ENCODE measurements at places on chromosomes 4 and X.
A peak's percentile ranks its signal among the peaks of the same experiment; 100 is the strongest.

DNA sequence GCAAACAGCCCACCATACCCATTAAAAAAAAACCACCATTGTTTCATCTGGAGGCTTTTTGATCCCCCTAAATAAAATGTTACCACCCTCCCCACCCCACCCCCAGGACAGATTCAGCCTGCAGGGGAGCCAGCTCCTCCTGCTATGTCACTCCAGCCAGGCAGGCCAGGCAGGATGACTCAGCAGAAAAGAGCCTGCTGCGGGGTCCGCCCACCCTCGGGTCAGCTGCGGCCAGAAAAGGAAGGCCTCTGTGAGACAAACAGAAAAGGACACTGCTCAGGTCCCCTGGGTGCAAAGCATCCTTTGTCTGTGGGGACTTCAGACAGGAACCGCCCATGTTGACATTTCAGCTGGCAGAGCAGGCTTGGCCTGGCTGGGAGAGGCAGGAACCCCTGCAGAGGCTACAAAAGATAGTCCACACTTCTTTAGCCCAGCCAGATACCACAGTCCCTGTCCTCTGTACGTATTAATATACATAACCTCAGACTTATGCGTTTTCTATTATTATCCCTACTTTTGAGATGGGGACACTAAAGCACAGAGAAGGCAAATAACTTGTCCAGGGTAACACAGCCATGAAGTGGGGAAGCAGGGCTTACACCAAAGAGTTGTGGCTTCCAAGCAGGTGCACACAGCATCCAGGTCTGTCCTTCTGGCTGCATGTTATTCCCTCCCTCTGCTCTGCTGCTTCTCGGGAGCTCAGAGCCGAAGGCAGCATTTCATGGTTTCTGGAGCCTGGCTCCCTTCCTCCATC, 147.7 kb downstream of the CPEB2 start:
- peak; percentile 30 for DNase-seq

DNA sequence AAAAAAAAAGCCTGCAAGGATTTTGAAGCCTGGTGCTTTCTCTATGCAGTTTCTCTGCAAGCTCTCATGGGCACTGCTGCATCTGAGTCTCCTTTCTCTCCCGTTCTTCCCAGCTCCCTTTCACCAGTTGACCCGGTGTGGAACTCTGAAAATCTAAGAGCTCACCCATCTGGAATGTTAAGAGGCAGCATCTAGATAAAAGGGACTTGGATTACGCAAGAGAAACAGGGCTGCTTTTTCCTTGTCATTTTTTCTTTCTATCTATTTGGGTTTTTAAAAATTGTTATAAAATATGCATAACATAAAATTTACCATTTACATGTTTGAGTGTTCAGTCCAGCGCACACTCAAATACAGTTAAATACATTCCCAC, 95.2 kb upstream of the RPS6KA3 start:
- DNase-seq, result no peak

DNA sequence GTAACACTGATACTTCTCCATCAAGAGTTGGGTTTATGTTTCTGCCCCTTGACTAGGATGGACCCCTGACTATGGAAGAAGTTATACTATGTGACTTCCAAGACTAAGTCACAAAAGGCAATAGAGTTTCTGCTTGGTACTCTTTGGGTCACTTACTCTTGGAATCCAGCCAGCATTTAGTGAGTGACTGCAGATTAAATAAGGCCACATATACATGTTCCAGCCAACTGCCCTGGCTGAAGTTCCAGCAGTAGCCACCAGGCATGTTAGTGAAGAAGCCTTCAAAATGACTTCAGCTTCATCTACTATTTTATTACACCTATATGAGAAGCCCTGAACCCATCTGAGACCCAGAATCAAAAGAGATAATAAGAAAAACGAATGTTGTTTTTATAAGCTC, 524.0 kb downstream of the DMD start:
- no peak for DNase-seq

DNA sequence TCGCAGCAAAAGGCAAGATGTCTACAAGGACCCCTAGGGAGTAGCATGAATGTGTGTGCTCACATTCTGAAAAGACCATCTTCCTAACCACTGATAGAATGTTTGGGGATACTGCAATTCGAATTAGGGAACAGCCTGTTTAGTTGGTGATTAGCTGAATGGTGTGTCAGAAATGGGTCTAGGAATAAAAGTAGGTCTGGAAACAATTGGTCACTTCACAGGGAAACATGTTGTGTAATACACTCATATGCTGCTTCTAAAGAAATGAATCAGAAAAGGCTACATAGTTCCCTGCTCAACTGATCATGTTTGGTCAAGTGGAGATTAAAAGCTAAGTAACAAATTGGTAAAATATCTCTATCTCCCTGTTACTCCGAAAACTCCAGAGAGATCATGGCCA, 2362.4 kb upstream of the TENM3 start:
- no peak for DNase-seq

DNA sequence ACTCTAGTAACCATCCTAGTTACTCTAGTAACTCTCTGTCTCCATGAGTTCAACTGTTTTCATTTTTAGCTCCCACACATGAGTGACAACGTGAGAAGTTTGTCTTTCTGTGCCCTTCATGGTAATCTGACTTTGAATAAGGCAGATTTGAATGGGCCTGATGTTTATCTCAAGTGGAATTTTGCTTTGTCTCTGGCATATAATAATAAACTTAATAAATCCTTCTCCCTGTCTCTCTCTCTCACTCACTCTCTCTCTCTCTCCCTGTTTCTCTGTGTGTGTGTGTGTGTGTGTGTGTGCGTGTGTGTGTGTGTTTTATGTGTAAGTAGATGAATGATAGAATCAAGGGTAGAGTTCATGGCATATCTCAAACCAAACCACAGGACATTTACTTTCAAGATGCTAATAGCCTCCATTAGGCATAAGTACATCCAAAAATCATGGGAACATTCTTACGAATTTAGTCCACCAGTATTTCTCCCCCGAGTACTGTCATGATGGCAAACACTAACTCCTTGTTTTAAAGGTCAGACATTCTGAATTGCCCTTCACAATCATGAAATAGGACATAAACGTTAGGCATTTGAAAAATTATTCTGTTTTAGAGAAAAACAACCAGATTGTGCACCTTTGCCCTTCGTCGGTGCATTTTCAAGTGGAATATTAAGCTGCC, 193.1 kb downstream of the SPATA18 start:
- DNase-seq, result no peak

- no peak for DNase-seq
Observed at GRCh38 chrX:96004386-96004785, 680.3 kb upstream of the DIAPH2 start.
